ENCODE measurements at places on chromosomes 12 and 14. TPM values are rescaled to one million over a fixed set of nuclear protein-coding genes. Genes with fewer than 3 reads are reported as not detected.
A peak's percentile ranks its signal among the peaks of the same experiment; 100 is the strongest.

Gene RNASE3
- 1.3 TPM for total RNA-seq

GRCh38 chr14:91041450-91041849 is 19.0 kb downstream of the RPS6KA5 start:
- no peaks in the 10 kb centered on the region for H3K27me3 ChIP-seq
- H3K4me1 ChIP-seq = no peaks in the 10 kb centered on the region
- no peak overlapping the region for H3K4me3 ChIP-seq
- DNase-seq = no peak
- H3K36me3 ChIP-seq = no peaks in the 10 kb centered on the region

DNA sequence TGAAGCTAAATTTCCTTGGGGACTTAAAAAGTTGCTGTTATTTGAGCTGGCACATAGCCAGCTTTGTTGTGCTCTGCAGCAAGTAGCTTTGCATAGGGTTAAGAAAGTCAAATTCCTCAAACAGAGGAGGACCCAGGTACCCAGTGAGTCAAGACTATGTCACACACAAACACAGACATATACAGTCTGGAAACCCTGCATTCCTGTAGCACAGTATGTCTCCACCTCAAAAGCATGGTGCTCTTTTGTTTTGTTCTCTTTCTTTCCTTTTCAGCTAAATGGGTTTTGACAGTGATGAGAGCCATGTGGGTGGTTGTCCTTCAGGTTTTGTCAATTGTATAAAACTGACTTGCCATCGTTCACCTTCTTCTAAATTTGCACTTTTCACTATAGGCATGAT is 179.6 kb upstream of the DIO2 start:
- H3K4me3 ChIP-seq = no peak overlapping the region
- no peaks in the 10 kb centered on the region for H3K27me3 ChIP-seq
- no peak overlapping the region for H3K27ac ChIP-seq
- no peaks in the 10 kb centered on the region for H3K36me3 ChIP-seq
- no peaks in the 10 kb centered on the region for H3K4me1 ChIP-seq

DNA sequence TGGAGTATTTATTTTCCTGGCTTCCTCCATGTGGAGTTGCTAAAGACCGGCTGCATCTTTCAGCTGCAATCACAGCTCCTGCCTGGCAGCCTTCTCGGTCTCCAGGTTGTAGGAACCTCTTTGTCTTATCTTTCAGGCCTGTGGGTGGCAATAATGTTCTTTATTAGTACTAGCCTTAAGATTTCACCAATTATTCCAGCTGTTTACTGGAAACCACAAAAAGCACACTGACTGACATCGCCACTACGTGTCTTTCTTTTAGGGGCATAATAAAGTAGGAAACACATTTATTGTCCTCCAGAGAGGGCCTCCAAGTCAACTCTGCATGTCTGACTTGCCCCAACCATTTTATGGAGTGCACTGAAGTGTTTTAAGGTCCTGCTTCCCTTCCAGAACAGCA is 1116.5 kb upstream of the TMEM132C start:
- no peak for DNase-seq
- H3K27me3 ChIP-seq = no peaks in the 10 kb centered on the region
- no peak overlapping the region for H3K4me3 ChIP-seq
- H3K27ac ChIP-seq = no peak overlapping the region
- no peaks in the 10 kb centered on the region for H3K36me3 ChIP-seq

Gene LBHD2
- total RNA-seq = not detected

DNA sequence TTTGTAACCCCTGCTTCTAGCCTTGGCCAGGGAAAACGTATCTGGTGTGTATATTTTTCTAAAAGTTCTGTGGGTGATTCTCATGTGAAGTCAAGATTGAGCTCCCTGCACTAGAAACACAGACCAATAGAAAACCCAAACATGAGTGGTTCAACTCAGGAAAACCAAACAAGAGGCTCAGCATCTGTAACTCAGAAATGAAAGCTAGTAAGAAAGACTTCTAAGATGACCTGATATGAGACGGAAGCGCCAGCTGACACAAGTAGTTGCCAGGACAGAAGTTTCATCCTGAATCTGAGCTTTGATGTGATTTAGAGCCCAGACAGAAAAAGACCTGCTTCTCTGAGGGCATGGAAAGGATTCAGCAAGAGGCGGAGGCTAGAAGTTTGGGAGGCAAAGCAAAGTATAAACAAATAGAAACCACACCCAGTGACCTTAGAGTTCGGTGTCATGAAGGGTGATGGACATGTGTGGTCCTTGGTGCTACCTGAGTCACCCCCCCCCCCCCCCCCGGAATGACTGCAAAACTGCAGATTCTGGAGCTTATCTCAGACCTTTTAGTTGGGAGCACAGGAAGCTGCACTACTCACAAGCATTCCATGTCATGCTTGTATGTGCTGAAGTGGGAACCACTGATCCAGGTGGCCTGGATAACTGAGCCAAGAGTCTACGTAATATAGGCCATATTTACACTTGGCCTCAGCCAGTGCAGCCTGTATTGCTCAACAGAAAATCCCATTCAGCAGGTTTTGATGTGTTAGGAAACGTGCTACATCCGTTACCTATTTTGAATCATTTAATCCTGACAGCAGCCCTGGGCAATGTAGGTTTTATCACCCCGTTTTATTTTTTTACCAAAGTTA is 191.3 kb downstream of the ANO6 start:
- no peaks in the 10 kb centered on the region for H3K4me1 ChIP-seq
- H3K4me3 ChIP-seq = no peak overlapping the region
- peak; percentile 46 for DNase-seq
- peaks cover 78% of the 10 kb centered on the region for H3K36me3 ChIP-seq

DNA sequence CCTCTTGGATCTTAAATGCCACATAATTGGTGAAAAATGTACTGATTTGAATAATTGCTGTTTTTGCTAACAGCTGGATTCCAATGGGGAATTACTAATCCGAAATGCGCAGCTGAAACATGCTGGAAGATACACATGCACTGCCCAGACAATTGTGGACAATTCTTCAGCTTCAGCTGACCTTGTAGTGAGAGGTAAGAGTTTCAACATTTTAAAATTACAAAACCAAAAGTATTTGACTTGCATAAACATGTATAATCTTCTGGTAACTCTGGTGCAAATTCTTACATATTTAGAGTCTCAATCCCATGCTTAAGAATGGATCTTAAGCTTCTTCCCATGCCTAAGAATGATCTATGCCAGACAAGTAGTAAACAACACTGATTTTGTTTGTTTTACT is 229.1 kb upstream of the PDZRN4 start:
- H3K4me1 ChIP-seq = no peaks in the 10 kb centered on the region
- H3K36me3 ChIP-seq = no peaks in the 10 kb centered on the region
- no peak overlapping the region for H3K27ac ChIP-seq
- DNase-seq = no peak
- no peaks in the 10 kb centered on the region for H3K27me3 ChIP-seq

Gene AHSA1
- total RNA-seq = 47.2 TPM

DNA sequence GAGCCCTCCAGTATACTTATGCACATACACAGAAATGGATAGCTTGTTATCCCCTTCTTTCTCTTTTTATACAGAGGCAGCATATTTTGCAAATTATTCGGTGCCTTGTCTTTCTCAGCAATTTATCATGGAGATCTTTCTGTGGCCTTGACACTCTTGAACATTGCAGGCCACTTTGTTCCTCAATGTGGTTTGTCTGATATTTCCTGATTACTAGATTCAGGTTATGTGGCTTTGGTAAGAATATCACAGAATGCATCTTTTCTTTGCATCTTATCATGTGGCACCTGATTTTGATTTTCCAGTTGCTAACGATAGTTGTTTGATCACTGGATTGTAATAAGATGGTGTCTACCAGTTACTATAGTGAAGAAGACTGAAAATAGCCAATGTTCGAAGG is 7.1 kb upstream of the SNRPF start:
- DNase-seq = no peak
- H3K4me3 ChIP-seq = no peak overlapping the region
- H3K27me3 ChIP-seq = no peaks in the 10 kb centered on the region
- H3K36me3 ChIP-seq = no peaks in the 10 kb centered on the region

- H3K4me3 ChIP-seq = no peak overlapping the region
- peaks cover 79% of the 10 kb centered on the region for H3K4me1 ChIP-seq
- H3K27me3 ChIP-seq = no peaks in the 10 kb centered on the region
- DNase-seq = peak; percentile 85
- H3K27ac ChIP-seq = peak overlapping the region; percentile 92
Measured at GRCh38 chr12:52041695-52042123, 9.5 kb upstream of the NR4A1 start.

DNA sequence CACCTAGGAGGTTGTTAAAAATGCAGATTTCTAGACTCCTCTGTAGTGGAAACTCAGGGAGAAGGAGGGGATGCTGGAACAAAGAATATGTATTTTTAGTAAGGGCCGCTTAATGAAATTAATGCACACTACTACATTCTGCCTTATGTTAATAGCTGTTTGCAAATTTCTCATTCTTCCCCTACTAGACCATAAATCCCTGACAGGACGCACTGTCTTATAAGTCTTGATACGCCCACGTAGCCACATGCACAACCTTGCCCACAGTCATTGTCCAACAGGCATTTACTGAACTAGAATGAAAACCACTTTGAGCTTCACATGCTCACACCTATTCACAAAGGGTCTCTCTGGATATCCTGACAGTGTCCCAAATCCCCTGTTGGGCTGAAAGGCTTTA is 10.5 kb downstream of the KRT2 start:
- no peak for DNase-seq
- H3K27ac ChIP-seq = no peak overlapping the region
- peaks cover 21% of the 10 kb centered on the region for H3K27me3 ChIP-seq
- no peak overlapping the region for H3K4me3 ChIP-seq
- H3K4me1 ChIP-seq = no peaks in the 10 kb centered on the region
- no peaks in the 10 kb centered on the region for H3K36me3 ChIP-seq

Gene PARPBP
- total RNA-seq = 1.4 TPM

Data from stomach (tissue), 19 donors.